A549 (cell line): ENCODE measurements at places on chromosomes 1 and 21. TPM values are rescaled to one million over a fixed set of nuclear protein-coding genes. Genes with fewer than 3 reads are reported as not detected.

DNA sequence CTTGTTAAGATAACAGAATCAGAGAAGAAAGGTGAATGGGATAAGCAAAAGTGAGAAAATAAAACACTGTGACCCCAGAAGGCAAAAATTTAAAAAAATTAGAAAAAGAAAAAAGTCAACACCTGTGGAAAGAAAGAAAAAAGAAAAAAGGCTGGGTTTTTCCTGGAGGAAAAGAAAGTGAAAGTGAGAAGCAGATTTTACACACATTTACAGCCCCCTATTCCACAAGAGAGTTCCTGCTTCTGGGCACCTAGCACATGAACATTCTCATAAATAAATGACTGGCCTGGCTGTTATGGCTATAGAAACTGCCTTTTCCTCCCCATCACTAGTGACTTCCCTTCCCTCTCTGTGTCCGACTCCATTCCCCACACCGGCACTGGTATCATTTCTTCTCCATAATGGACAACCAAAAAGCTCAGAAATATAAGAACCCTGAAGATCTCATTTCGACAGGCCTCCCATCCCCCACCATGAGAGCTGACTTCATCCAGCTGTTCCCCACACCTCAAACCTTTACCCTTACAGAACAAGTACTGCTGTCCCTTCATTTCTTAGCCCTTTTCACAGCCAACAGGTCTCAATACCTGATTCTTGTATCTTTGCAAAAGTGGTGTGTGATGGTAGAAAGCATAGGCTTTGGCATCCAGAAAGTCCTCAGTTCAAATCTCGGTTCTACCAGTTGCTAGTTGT, 12.6 kb downstream of the MTF1 start:
- no peak for DNase-seq

DNA sequence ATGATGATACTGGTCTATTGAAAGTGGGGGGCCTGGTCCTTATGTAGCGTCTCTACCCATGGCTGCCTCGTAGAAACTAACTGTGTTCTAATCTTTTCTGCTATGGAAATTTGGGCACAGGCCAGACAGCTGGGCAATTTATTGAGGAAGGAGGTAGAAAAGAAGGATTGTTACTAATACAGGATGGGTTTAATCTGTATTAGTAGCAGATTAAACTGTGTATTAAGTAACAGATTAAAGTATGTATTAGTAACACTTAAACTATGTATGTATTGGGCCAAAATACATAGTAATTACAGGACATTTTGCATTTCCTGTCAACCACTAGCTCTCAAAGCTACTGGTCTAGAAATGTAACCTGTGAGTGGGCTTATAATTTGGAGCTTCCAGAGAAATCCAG, 142.0 kb downstream of the MAST2 start:
- DNase-seq: no peak

- DNase-seq: no peak
Observed at GRCh38 chr1:220166853-220167252, 72.9 kb downstream of the IARS2 start.

Gene ADGRL4
- polyA plus RNA-seq: not detected in 3 replicates

Gene DIO1
- not detected in 3 replicates for polyA plus RNA-seq

GRCh38 chr1:190101756-190102155, 375.9 kb downstream of the BRINP3 start:
- DNase-seq: no peak

DNA sequence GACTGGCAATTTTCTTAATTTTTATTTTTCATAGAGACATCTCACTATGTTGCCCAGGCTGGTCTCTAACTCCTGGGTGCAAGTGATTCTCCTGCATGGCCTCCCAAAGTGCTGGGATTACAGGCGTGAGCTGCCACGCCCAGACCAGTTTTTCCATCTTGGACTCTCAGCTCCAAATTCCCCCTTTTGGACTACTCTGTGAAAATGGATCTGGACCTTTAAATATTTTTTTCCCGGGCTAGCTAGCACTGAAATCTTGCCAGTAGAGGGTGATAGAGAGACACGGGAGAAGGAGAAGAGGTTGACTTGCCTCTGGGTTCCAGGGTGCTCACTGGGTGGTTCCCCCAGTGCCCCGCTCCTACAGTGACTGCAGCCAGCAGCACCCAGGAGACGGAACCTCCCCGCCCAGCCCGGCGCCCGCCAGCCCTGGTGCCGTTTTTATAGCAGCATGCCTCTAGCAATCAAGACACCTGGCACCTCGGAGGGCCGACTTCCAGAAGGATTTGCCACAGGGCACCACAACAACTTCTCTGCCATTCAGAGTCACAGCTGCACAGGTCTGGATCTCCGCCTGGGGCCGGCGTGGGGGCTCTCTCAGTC, 34.7 kb upstream of the SCCPDH start:
- DNase-seq: peak; percentile 94

- no peak for DNase-seq
Observed at GRCh38 chr21:42093991-42094421, 22.9 kb downstream of the UMODL1 start.

Gene TEDDM1
- not detected in 3 replicates for polyA plus RNA-seq

Gene PTPN7
- polyA plus RNA-seq: not detected in 3 replicates

DNA sequence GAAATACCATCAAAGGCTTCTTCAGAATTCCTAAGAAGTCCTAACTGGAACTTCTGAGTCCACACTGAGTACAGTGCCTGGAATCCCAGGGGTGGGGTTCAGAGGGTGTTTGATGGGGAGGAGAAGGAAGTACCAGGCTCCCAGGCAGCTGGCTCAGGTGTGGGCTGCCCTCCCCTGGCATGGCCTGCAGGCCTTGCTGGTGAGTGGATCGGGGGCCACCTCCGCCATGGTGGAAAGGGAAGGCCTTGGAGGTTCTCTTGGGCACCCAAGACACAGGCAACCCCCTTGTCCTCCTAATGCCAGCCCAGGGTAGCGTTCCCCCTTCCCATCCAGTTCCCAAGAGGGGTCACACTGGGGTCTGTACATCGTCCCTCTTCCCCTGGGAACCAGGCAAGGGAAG, 26.8 kb upstream of the TNFRSF1B start:
- DNase-seq: no peak

Gene OVAAL
- polyA plus RNA-seq: 0.08 to 0.12 TPM (median 0.09 TPM) in 3 replicates

Gene C1orf210
- not detected in 3 replicates for polyA plus RNA-seq

Gene GPR52
- polyA plus RNA-seq: not detected in 3 replicates

Gene ENAH
- polyA plus RNA-seq: 155 to 172 TPM (median 167 TPM) in 3 replicates

- no peak for DNase-seq
Observed at GRCh38 chr1:57850176-57850940, 426.5 kb upstream of the DAB1 start.

Gene HEYL
- 2.0 to 2.3 TPM (median 2.2 TPM) in 3 replicates for polyA plus RNA-seq
